ENCODE measurements at places on chromosomes 7 and 10.

DNA sequence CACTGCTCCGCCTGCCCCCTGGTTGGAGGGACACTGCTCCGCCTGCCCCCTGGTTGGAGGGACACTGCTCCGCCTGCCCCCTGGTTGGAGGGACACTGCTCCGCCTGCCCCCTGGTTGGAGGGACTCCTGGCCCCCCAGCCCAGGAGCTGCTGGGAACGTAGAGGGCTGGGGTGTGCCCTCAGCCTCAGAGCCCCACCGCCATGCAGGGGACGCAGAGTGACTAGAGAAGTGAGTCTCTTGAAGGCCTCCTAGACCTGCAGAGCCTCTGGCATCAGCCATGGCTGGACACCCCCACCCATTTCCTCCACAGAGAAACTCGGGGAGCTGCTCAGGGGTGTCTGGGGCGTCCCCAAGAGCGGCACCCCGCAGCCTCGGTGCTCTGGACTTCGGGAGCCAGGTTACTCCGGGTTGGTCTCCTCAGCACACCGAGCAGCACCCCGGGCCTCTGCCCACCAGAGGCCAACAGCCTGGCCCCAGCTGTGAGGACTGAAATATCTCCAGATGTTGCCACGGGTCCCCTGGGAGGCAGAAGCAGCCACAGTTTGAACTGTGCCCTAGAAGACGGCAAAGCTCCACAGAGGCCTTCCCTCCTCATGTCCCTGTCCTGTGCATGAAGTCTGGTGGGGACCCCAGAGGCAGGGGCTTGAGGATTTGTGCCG, 191.9 kb downstream of the ELFN1 start:
- no peak overlapping the region for H3K4me3 ChIP-seq
- no peaks in the 10 kb centered on the region for H3K4me1 ChIP-seq
- H3K36me3 ChIP-seq: peaks cover 16% of the 10 kb centered on the region
- H3K27me3 ChIP-seq: no peaks in the 10 kb centered on the region

DNA sequence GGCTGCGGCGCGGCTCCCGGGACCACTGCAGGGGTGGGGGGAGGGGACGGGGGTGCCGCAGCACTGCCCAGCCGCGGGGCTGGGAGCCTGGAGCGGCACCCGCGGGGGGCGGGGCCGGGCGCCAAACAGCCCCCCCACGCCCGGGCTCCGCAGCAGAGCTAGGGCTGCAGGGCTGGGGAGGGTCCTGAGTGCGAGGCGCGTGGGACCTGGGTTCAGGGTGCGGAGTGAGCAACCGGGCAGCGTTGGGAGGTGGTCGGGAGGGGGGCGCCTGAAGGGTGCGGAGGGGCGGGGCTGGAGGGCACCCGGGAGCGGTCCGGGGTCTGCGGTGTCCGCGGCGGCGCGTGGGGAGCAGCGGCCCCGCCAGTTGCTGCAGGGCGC, 528 bp downstream of the CAMK2G start:
- H3K4me3 ChIP-seq: peak overlapping the region; percentile 85
- peaks cover 11% of the 10 kb centered on the region for H3K4me1 ChIP-seq
- no peaks in the 10 kb centered on the region for H3K27me3 ChIP-seq

GRCh38 chr7:64685091-64685490, 19.2 kb downstream of the ZNF107 start:
- no peak overlapping the region for H3K4me3 ChIP-seq
- peaks cover 77% of the 10 kb centered on the region for H3K36me3 ChIP-seq

DNA sequence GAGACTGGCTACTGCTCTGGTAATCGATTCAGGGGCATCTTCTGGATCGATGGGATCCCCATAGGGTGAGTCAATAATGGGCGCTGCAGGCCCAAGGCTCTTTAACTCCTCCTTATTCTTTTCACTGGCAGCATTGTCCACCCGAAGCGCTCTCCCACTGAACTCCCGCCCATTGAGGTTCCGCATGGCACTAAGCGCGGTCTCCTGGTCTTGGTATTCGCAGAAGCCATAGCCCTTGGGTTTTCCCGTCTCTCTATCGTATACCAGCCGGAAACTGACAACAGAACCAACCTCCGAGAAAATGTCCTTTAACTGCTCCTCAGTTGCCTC, 285 bp downstream of the CSTF2T start:
- no peaks in the 10 kb centered on the region for H3K27me3 ChIP-seq
- DNase-seq: no peak
- H3K36me3 ChIP-seq: peaks cover 3% of the 10 kb centered on the region
- peaks cover 21% of the 10 kb centered on the region for H3K4me1 ChIP-seq

GRCh38 chr7:836429-836828, 4.2 kb downstream of the SUN1 start:
- no peak for DNase-seq
- no peak overlapping the region for H3K4me3 ChIP-seq
- no peaks in the 10 kb centered on the region for H3K27me3 ChIP-seq
- H3K4me1 ChIP-seq: peaks cover 6% of the 10 kb centered on the region
- no peak overlapping the region for H3K27ac ChIP-seq

DNA sequence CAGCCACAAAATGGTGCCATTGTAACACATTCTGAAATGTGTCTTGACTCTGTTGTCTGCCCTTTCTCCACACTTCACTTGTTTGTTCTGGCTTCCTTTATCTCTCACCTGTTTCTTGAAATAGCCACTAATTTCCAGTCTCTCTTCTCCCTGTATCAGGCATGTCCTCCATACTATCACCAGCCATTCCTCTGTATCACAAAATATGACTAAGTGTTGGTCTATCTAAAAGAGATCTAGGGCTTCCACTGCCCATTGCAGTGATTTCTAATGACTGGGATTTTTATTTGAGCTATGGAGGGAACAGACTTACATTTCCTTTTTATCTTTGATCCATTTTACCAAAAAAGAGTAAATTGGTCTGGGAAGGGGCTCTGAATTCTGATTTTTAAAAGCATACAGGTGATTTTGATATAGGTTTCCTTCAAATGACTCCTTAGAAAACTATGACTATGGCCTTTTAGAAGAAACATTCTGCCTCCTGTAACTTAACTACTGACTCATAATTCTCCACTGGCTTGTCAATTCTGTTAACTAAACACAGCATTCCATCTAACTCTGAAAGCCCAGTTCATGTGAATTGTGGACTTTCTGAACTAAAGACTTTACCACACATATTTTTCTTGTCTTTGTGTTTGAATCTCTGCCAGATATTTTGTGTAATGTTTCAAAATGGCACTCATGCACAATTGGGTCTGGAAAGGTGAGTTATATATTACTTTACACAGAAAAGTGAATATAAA, 1121.4 kb downstream of the XPNPEP1 start:
- no peaks in the 10 kb centered on the region for H3K27me3 ChIP-seq
- H3K4me1 ChIP-seq: no peaks in the 10 kb centered on the region
- H3K4me3 ChIP-seq: no peak overlapping the region
- H3K27ac ChIP-seq: no peak overlapping the region

DNA sequence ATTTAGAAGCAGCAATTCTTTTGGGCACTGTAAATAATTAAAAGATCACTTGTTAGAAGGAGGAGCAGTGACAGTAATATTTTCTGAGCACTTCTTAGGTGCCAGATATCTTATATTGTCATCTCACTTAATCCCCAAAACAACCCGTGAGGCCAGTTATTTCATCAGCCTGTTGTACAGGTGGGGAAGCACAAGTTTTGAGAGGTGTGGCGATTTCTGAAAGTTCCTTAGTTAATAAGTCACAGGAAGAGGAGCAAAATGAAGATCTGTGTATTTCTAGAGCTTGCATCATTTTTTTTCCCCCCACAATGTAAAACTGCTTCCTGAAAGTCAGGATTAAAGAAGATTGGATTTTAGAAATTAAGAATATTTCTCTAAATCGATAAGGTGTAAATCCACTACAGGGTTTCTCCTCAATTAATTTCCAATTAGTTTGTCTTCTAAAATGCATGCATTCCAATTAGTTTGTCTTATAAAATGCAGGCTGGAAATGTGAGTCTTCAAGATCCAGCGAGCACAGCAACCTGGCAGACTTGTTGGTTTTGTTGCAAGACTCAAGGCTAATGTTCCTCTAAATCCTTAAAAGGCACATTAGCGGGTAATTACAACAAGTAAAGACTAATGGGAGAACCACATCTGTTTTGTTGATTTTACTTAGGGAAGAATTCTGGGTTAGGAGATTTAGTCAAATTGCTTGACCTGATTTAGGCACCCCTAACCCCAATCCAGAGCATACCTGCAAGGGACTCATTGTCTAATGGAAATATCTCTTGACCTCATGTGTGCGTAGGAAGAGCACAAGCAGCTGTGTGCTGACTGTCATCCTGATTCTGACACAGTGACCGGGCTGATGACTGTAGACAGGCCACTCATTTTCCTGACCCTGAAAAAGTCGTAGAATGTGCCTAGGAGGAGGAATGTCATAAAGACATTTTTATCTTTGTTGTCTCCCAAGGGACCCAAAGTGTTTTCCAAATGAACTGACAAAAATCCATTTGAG, 272.0 kb downstream of the BAMBI start:
- no peak overlapping the region for H3K4me3 ChIP-seq
- no peak overlapping the region for H3K27ac ChIP-seq
- no peak for DNase-seq
- no peaks in the 10 kb centered on the region for H3K27me3 ChIP-seq
- no peaks in the 10 kb centered on the region for H3K4me1 ChIP-seq
- H3K36me3 ChIP-seq: no peaks in the 10 kb centered on the region

GRCh38 chr10:48314107-48314506, 7.6 kb downstream of the MAPK8 start:
- no peak for DNase-seq
- no peak overlapping the region for H3K27ac ChIP-seq
- no peaks in the 10 kb centered on the region for H3K36me3 ChIP-seq
- H3K4me1 ChIP-seq: peaks cover 11% of the 10 kb centered on the region
- H3K4me3 ChIP-seq: no peak overlapping the region

DNA sequence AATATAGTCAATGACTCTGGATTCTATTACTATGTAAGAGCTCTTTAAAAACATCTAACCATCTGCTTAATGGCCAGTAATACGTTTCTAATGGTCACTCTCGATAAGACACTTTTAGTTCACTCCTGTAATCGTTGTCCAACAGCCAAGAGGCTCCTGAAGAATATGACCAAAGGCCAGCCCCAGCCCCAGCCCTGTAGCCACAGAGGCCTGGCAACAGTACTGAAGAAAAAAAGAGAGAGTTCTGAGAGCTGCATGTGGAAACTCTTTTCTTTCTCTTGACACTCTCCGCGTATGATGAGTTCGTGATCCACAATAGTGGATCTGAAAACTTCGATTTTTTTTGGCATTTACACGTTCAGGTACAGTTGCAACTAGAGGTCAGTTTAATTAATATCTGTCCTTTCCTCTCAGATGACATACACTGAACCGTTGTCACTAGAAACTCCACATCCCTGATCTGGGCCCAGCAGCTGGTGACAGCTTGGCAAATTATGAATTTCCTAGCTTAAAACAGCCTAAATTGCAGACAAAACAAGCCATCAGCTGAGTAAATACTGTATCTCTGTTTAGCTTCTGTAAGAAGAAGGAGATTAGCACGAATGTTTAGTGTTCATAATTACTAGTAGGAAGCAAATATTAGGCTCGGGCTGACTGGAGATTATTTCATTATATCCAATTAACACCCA, 456.7 kb downstream of the LRMDA start:
- no peaks in the 10 kb centered on the region for H3K36me3 ChIP-seq
- no peaks in the 10 kb centered on the region for H3K4me1 ChIP-seq
- H3K27ac ChIP-seq: no peak overlapping the region
- DNase-seq: no peak
- H3K27me3 ChIP-seq: no peaks in the 10 kb centered on the region

DNA sequence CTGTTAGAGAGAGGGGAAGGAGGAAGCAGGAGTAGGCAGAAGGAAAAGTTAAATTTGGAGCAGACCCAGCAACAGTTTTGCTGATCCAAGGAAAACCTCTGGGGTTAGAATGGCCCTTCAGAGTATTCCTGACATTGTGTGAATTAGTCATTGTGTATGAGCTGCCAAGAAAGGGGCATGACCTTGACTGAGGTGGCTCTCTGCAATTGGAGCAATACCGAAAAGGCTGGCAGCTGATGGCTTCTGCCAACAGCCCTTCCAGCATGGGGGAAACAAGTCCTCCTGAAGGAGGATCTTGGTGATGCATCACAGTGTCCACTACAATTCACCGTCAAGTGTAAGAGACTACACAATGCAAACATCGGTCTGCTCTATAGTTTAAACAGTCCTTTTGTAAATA, 20.6 kb upstream of the WASL start:
- H3K4me3 ChIP-seq: no peak overlapping the region
- DNase-seq: no peak
- no peaks in the 10 kb centered on the region for H3K36me3 ChIP-seq
- no peak overlapping the region for H3K27ac ChIP-seq
- H3K4me1 ChIP-seq: no peaks in the 10 kb centered on the region
- no peaks in the 10 kb centered on the region for H3K27me3 ChIP-seq

DNA sequence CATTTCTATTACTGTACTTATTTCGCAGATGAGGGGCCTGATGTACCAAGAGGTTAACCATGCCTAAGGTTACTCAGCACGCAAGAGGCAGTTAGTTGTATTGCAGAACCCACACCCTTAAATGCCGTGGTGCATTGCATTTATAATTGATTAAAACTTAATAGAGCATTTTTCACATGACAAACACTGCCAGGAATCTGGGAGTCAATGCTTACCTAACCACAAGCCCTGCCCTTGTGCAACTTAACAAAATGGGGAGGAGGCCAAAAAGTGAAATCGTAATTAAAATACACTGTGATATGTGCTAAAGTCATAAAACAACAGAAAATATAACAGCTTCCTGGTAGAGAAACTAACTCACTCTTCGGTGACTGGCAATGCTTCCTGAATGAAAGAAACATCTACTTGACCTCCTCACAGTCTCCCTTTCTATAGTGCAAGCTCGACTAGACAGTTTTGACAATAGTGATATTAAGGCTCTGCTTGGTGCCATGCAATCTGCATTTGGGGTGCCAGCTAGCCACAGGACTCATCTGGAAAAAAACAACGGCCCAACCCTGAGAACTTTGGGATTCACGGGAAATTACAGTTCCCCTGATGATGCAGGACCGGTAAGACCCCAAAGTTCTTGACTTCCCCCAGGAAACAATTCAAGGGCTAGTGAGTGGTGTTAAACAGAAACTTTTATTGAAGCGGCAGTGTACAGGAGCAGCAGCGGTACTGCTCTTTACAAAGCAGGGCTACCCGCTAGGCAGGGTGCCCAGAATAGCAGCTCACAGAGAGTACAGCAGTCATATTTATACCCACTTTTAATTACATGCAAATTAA, 612.4 kb downstream of the TNS3 start:
- no peak overlapping the region for H3K27ac ChIP-seq
- H3K4me3 ChIP-seq: no peak overlapping the region
- no peaks in the 10 kb centered on the region for H3K4me1 ChIP-seq
- DNase-seq: no peak
- no peaks in the 10 kb centered on the region for H3K27me3 ChIP-seq
- no peaks in the 10 kb centered on the region for H3K36me3 ChIP-seq

- H3K27me3 ChIP-seq: no peaks in the 10 kb centered on the region
- no peak overlapping the region for H3K4me3 ChIP-seq
- H3K36me3 ChIP-seq: no peaks in the 10 kb centered on the region
- no peaks in the 10 kb centered on the region for H3K4me1 ChIP-seq
Observed at GRCh38 chr7:51356849-51357516, 40.4 kb upstream of the COBL start.

DNA sequence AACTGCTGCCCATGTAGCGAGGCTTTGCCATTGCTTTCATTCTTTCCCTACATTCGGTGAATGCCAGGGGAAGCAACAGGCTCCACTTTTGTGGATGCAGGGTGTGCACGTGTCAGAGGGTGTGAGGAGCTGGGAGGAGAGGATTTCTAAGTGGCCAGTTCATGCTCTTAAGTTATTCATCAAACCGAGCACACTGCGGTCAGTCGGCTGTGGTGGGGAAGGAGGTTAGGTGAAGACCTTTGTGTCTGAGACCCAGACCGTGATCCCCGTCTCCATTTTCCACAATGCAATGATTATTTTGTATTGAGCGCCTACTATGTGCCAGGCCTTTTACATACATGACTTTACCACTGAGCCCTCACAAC, 438.6 kb upstream of the GALNT17 start:
- no peaks in the 10 kb centered on the region for H3K4me1 ChIP-seq
- H3K36me3 ChIP-seq: no peaks in the 10 kb centered on the region

Measured in thymus (tissue), 14 donors.